ENCODE measurements at places on chromosomes 4 and X.

DNA sequence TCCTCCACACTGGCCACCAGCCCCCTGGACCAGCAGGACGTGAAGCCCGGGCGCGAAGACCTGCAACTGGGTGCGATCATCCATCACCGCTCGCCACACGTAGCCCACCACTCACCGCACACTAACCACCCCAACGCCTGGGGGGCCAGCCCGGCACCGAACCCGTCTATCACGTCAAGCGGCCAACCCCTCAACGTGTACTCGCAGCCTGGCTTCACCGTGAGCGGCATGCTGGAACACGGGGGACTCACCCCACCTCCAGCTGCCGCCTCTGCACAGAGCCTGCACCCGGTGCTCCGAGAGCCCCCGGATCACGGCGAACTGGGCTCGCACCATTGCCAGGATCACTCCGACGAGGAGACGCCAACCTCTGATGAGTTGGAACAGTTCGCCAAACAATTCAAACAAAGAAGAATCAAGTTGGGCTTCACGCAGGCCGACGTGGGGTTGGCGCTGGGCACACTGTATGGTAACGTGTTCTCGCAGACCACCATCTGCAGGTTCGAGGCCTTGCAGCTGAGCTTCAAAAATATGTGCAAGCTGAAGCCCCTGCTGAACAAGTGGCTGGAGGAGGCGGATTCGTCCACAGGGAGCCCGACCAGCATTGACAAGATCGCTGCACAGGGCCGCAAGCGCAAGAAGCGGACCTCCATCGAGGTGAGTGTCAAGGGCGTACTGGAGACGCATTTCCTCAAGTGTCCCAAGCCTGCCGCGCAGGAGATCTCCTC lies 600 bp downstream of the POU3F4 start:
- no peak for DNase-seq

GRCh38 chr4:150650751-150651150 lies 68.8 kb downstream of the MAB21L2 start:
- DNase-seq, result no peak

DNA sequence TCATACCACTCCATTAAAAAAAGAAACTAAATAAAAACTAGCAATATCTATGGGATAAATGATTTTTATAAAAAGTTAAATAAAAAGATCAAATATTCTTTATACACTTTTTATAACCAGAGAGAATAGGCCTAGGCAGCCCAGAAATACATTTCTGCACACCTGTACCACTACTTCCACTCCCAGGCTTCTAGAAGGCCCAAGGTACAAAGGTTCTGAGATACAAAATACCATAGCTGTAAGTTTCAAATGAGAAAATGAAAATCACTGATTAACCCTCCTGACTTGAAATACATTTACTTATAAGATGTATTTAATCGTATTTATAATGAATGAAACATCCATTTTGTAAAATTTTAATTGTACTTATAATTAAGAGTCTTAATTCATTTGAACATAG lies 226.5 kb upstream of the MAB21L2 start:
- DNase-seq, result no peak

DNA sequence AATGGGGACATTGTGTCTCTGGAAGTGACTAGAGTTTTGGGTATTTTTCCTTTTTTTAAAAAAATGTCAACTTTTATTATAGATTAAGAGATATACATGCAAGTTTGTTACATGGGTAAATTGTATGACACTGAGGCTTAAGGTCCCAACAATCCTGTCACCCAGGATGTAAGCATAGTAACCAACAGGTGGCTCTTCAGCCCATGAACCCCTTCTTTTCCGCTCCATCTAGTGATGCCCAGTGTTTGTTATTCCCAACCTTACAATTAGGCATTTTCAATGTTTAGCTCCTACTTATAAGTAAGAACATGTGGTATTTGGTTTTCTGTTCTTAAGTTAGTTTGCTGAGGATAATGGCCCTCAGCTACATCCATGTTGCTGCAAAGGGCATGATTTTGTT lies 102.7 kb downstream of the GRID2 start:
- DNase-seq, result no peak

GRCh38 chr4:41883988-41884734 lies 51.1 kb upstream of the TMEM33 start:
- no peak for DNase-seq

GRCh38 chr4:100070868-100071267 lies 119.4 kb downstream of the DDIT4L start:
- DNase-seq, result no peak

DNA sequence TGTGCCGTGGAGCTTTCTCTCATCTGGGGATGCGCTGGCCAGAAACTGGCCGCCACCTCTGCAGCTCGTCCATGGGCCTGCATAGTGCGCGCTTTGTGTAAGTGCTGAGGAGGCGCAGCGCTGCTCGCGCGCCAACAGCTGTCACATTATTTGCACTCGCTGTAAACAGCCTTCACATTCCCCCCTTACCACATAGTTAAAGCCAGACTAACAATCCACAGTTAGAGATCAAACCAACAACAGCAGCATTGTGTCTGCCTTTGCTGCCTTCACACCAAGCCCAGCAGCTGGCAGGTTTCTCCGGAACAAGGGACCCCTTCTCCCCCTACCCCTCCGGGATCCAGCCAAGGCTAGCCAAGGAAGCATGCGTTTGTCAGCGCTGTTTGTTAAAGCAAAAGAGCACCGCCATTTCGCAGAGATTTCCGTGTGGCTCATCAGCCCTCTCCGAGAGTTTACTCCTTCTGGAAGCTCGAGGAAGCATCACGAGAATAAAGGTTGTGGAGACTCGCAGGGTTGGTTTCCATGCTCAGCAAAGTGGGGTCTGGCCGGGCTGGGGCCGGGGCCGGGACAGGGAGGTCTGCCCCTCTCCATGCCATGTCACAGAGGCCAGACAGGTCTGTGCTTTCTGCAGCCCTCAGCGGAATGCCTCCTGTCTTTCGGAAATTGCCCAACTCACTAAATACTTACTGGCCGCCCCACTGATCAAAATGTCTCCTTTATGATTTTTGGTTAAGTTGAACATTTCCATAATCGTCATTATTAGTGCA lies 11.0 kb downstream of the BCOR start:
- DNase-seq, result no peak

- DNase-seq, result no peak
These were observed 90.0 kb downstream of the AREG start for GRCh38 chr4:74534936-74535335.

DNA sequence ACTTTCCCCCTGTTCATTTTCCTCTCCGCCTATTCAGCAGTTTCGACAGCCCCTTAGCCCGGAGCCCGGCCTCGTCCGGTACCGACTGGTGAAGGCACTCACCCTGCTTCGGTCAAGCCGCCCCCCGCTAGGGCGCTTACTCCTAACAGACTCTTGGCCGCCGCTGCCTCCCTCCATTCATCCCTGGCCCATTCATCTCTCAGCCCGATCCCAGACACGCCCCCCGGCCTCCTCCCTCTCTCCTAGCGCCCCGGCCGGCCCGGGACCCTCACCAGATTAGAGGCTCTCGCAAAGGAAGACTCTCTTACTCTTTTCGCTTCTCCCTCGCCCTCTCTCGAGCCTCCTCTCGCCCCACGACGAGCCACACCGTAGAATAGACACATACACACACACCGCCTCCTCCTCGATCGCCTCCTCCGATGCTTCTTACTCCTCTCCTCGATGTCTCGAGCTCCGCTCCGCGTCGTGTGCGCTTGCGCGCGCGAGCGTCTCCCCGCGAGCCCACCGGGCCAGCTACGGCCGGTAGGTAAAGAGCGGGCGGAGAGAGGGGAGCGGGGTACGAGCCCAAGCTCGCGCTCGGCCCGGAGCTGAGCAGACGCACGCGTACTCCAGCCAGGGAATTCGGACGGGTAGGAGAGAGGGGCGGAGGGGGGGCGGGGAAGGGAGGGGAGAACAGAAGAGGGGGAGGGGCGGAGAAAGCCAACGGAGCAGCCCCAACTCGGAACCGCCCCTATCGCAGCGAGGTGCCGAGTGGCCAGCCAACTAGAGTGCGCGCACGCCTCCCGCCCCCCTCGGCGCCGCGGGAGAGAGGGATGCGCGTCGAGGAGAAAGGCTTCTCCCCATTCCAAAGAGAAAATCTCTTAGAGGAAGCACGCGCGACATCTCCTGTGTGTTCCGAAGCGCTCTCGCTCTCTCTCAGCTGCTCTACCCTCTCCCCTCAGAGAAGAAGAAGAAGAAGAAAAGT lies at the start of gene WNK3:
Gene WNK3, minus strand, starts transcription at position 633 of the 964 bp plus-strand sequence.
- no peak for DNase-seq

GRCh38 chr4:108959491-108959890 lies 196.6 kb upstream of the ETNPPL start:
- DNase-seq, result no peak

- no peak for DNase-seq
These were observed 154.2 kb upstream of the HAND2 start for GRCh38 chr4:173684223-173684622.

GRCh38 chrX:46456125-46456922 lies 88.9 kb downstream of the ZNF674 start:
- DNase-seq, result no peak

GRCh38 chrX:38275615-38276014 lies 51.7 kb downstream of the RPGR start:
- peak; percentile 7 for DNase-seq

GRCh38 chrX:44244008-44244407 lies 99.5 kb downstream of the EFHC2 start:
- peak; percentile 9 for DNase-seq

GRCh38 chr4:4542774-4543485 lies 1.1 kb upstream of the STX18 start:
- DNase-seq, result no peak

- DNase-seq, result no peak
These were observed 234.8 kb downstream of the IL15 start for GRCh38 chr4:141871086-141871770.

Measured in GM12865 (cell line).